ENCODE measurements at places on chromosomes 5 and 9. TPM values are rescaled to one million over a fixed set of nuclear protein-coding genes. Genes with fewer than 3 reads are reported as not detected.

IGFBPL1 gene
- 31.7 TPM for total RNA-seq

TPPP gene
- total RNA-seq: 12.5 TPM

SV2C gene
- 1.5 TPM for total RNA-seq

PDE8B gene
- total RNA-seq: 8.9 TPM

SHOC1 gene
- not detected for total RNA-seq

MYORG gene
- total RNA-seq: 9.8 TPM

N4BP3 gene
- total RNA-seq: 7.4 TPM

GPRIN1 gene
- 104 TPM for total RNA-seq

GDNF gene
- under 0.01 TPM for total RNA-seq

NDUFA8 gene
- total RNA-seq: 21.6 TPM

IFNA5 gene
- not detected for total RNA-seq

SMC2 gene
- 18.4 TPM for total RNA-seq

SPATA31E1 gene
- total RNA-seq: not detected

ENTPD2 gene
- total RNA-seq: 0.25 TPM

SLC23A1 gene
- not detected for total RNA-seq

MARCHF3 gene
- total RNA-seq: 19.7 TPM

ITGA2 gene
- 3.7 TPM for total RNA-seq

SPATA31C1 gene
- not detected for total RNA-seq

GZMA gene
- total RNA-seq: not detected

SLC22A4 gene
- 1.5 TPM for total RNA-seq

NDFIP1 gene
- 174 TPM for total RNA-seq

TUBB4B gene
- 76.5 TPM for total RNA-seq

PCDHA9 gene
- 12.3 TPM for total RNA-seq

HSPB3 gene
- 4.7 TPM for total RNA-seq

APBA1 gene
- 34.2 TPM for total RNA-seq

TEX48 gene
- total RNA-seq: not detected

WDR38 gene
- 0.25 TPM for total RNA-seq

XPA gene
- 20.9 TPM for total RNA-seq

ACOT12 gene
- total RNA-seq: 0.98 TPM

PRELID2 gene
- 16.7 TPM for total RNA-seq
